ENCODE measurements at places on chromosomes 2 and 18.

DNA sequence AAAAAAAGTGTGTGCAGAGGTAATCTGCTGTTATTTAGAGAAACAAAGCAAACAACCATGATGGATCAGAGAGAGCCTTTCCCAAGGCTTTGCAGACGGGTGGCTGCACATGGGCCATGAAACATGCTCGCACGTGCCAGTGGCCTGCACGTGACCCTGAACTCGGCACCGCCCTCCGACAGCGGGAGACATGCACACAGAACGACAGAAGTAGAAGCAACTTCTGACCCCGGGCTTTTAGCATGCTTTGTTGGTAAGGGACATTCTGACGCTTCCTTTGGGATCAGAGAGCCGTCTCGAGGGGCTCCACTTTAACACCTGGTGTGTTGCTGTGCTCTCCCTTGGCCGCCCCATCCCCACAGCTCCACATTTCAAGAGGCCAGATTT, 112.5 kb downstream of the KCNF1 start:
- DNase-seq, result no peak

GRCh38 chr18:50819027-50819727, 639 bp downstream of the MRO start:
- no peak for DNase-seq

GRCh38 chr18:65938592-65939372, 188.0 kb downstream of the CDH7 start:
- no peak for DNase-seq

- DNase-seq, result no peak
These were observed 289.6 kb downstream of the PTPRM start for GRCh38 chr18:7856733-7857132.

All from CD8-positive, alpha-beta T cell (primary cell).